ENCODE measurements at places on chromosomes 5 and 9.

DNA sequence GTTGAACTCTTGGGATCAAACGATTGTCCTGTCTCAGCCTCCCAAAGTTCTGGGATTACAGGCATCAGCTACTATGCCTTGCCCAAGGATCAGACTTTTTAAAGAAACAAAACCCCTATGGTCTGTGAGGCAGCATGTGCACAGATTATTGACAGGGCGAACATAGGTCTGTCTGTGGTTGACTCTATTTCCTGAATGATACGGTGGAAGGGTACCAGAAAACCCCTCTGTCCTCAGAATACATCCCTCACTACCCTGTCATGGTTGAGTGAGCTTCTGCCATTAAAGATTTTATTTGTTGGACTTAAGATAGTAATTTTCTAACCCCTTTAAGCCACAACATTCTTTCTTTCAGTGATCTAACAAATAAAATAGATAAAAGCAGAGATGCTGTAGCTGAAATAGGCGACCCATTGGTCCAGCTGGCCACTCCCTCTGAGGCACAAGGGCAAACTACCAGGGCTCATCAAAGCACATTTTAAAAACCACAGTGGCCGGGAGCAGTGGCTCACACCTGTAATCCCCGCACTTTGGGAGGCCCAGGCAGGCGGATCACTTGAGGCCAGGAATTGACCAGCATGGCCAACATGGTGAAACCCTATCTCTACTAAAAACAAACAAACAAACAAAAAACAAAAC is 84.9 kb upstream of the ANKRD55 start:
- DNase-seq, result peak; percentile 65

- DNase-seq, result no peak
Observed at GRCh38 chr9:115980054-115980453, 173.5 kb upstream of the PAPPA start.

DNA sequence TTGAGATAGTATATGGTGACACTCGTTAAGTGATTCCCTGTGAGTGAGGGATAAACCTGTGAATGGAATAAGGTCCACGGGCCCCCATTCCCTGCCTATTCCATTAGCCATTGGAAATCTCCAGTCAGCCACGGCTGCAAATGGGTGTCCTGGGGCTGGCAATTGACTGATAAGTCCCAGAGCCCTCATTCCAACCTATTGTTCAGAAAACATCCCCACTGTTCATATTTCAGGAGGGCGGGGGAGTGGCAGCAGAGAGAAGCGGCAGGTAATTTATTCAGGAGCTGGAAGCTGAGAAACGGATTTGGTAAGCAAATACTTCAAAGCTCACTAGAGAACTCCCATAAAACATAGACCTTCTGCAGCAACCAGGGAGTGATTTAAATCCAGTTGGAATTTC is 42.0 kb downstream of the TMEM174 start:
- DNase-seq, result no peak

- DNase-seq, result no peak
Observed at GRCh38 chr9:107907715-107908114, 418.1 kb upstream of the KLF4 start.

- DNase-seq, result peak; percentile 13
Observed at GRCh38 chr9:113221800-113222481, 597 bp downstream of the SLC31A1 start.
